Breast epithelium (tissue), 4 donors: ENCODE measurements at places on chromosomes 3 and 15. TPM values are rescaled to one million over a fixed set of nuclear protein-coding genes. Genes with fewer than 3 reads are reported as not detected.

- DNase-seq: no peak
Observed at GRCh38 chr3:71384837-71385716, 198.5 kb downstream of the FOXP1 start.

GRCh38 chr3:25910997-25911396 lies 121.1 kb downstream of the OXSM start:
- no peak for DNase-seq

- DNase-seq: no peak
Observed at GRCh38 chr3:196287090-196287439, 461 bp downstream of the PCYT1A start.

- DNase-seq: no peak
Observed at GRCh38 chr3:13557417-13557816, 8.5 kb downstream of the FBLN2 start.

DNA sequence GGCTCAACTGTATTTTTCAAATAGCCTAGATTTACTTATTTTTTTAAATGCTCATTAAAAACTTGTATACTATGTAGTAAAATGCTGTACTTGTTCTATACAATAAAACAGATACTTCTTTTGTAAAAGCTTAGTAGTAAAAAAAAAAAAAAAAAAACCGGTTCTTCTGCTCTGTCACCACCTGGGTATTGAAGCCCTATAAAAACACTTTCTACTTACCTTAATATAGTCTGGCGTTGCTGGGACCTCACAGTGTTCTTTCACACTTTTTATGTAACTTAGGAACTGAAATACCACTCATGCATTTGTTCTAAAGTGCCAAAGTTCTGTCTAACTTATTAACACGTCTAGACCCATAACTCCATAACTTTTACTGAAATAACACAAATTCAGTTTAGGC lies 61.4 kb downstream of the TASOR start:
- no peak for DNase-seq

DNA sequence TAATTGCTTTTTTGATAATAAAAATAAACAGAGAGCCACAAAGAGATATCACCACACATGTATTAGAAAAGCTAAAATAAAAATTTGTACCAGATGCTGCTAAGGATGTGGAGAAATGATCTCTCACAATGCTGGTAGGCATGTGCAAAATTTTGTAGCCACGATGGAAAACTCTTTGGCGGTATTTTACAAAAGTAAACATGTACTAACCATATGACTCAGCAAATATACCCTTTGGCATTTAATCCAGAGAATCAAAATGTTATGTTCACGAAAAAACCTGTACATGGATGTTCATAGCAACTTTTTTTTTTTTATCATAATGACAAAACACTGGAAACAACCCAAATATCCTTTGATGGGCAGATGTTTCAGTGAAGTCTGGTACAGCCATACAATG lies 261.2 kb downstream of the LPP start:
- no peak for DNase-seq

- DNase-seq: no peak
Observed at GRCh38 chr3:150545419-150546225, 674 bp downstream of the SERP1 start.

DNA sequence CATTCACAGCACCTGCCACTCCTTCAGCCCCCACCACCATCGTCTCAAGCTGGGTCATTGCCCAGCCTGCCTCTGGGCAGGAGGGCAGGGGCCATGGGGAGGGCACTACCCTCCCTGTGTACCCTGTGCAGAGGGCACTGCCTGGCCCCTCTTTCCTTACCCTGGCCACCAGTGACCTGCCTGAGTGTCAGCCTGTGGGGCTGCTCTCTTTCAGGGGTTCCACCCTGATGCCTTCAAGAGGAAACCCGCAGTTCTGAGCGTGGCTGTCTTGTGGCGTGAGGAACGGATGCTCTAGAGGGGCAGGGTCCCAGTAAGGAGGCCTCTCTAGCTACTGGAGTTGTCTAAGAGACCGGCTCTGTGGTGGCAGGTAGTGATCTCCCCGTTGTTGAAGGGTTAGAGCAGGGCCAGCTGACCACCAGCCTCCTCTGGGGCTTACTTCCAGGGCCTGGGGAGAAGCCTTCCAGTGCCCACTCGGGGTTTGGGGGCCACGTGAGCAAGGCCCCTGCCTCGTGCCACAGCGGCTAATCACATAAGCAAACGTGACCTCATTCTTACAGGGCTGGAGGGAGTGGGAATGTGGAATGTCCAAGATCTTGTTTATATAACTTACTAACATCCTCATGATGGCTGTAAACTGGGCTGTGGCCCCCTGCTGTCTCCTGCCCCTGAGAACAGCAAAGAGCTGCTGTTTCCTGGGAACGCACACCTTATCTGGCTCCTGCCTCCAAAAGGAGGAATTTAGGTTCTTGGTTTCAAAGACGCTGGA lies 31.4 kb upstream of the SEC13 start:
- DNase-seq: no peak

GRCh38 chr3:150270883-150271590 lies 137.1 kb upstream of the TSC22D2 start:
- no peak for DNase-seq

GRCh38 chr3:146929696-146930095 lies 324.6 kb upstream of the PLSCR5 start:
- no peak for DNase-seq

- no peak for DNase-seq
Observed at GRCh38 chr15:36401586-36401966, 177.8 kb upstream of the CDIN1 start.

DNA sequence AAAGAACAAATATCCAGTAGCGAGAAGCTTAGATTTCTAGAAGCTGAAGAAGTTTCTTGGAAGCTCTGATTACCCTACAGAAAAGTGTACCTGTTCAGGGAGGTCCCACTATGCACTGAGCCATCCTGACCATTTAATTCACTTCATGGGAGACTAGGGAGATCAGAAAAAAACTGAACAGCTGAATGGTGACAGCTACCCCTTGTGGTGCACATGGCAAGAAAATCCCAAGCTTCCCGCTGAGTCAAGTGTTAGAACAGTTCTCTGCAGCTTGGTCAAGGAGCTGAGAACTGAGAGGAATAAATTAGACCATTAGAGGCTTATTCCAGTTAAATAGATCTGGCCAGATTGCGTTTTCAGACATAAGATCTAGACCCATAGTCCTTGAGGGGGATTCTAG lies 197.2 kb upstream of the VEPH1 start:
- DNase-seq: no peak

DNA sequence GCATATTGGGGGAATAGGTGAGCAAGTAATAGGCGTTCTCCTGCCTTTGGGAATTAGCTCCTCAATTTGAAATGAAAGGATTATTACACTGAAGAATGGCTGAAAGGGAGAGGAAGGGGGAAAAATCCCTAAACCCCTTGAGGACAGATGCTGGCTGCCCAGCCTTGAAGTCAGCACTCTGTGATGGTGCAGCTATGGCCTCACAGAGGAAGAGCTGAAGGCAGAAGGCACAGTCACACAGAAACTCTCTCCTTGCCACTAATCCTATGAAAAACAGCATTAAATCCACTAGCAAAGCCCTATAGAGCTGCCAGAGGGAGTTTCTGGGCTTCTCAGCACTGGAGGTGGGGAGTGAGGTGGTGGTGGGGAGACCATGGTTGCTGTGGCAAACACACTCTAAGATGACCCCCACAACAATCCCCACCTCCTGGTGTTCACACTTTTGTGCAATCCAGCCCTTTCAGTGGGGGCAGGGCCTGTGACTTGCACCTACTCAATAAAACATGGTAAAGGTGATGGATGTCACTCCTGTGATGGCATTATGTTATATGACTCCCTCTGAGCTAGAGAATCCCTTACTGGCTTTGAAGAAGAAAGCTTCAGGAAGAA lies 101.2 kb downstream of the RFTN1 start:
- no peak for DNase-seq

- DNase-seq: no peak
Observed at GRCh38 chr3:137282871-137283270, 325.1 kb downstream of the IL20RB start.

DNA sequence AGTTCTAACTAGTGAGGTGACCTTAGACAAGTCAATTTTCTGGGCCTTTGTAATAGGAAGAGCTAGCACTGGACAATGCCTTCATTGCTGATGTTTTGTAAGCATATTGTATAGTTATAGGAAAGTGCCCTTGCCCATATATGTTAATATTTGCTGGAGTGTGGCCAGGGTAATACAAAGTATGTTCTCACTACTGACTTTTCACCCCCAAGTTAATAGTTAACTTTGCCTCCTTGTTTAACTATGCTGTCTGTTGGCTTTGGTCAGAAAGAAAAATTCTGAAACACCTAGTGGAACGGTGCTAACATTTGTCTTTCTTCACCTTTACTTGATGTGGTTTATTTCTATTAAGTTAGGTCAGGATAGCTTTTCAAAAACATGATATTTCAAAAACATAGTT lies 287.4 kb upstream of the CTNNB1 start:
- DNase-seq: no peak

- DNase-seq: no peak
Observed at GRCh38 chr15:48619446-48619845, 26.1 kb downstream of the FBN1 start.

DNA sequence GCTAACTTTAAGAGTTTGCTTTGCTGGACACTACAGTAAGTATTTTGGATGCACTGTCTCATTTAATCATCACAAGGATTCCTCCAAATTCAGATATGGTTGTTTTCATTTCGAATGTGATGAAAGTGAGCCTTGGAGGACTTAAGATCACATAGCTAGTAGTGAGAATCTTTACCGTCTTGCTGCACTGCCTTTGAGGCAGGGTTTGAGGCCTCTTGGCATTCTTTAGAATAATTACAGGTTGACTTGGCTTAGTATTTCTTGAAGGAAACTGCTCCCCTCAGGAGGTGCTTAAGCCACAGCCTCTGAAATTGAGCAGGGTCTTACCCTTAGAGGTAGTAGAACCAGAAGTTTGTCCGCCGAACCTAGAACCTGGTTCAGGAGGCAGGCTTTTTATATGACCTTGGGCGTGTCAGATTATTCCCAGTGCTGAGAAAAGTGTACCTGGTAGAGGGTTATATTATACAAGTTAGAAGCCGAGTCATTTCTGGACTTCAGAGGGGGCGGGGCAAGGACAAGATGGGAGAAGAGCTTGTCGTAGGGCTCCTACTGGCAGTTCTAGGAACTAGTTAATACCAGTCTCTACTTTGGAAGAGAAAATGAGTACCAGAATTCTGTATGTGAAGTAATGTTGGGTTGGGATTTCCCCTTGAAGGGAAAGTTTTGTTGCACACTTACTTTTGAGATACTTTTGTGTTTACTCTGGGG lies 1.1 kb downstream of the TFG start:
- no peak for DNase-seq

- DNase-seq: no peak
Observed at GRCh38 chr3:30352410-30353318, 253.7 kb upstream of the TGFBR2 start.

DNA sequence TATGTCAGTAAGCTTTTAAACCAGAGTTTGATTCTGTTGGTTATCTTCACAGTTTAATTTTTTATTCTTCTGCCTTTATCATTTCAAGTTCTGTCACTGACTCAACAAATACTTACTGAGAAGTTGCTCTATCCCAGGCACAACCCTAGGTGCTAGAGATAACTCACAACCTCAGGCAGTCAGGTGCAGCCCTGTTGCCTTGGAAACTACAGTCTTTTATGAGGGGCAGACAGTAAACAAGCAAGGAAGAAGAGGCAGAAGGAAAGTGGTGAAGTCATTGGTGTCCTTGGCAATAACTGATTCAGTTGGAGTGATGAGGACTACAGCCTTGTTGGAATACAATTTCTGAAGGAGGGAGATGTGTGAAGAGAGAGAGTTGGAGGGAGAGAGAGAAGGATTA lies 142.1 kb upstream of the LRTM1 start:
- no peak for DNase-seq

DNA sequence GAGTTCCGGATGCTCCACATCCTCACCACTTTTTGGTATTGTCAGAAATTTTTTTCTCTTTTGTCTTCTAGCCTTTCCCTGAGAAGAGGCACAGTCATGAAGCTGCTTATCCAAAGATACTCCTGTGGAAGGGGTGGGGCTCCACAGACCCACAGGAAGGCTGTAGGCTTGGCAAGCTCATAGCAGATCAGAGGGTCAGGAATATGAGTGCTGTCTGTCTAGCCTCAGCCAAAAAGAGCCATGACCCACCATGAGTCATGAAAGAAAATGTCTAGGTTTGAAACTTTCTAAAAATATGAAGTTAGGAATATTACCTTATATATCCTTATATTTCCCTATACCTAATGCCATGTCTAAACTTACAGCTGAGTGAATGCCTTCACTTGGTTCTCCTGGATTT lies 118.2 kb upstream of the THBS1 start:
- no peak for DNase-seq

- no peak for DNase-seq
Observed at GRCh38 chr3:101996832-101997231, 147.5 kb downstream of the NFKBIZ start.

Gene ZNF660
- 3.1 TPM for total RNA-seq

Gene THRB
- total RNA-seq: 29.8 TPM

Gene TP63
- total RNA-seq: 20.0 TPM

Gene CCR9
- total RNA-seq: not detected

Gene ACP3
- total RNA-seq: 6.9 TPM
